Right hindlimb (tissue), 1 donor: ENCODE measurements at places on chromosomes 7 and 10.

DNA sequence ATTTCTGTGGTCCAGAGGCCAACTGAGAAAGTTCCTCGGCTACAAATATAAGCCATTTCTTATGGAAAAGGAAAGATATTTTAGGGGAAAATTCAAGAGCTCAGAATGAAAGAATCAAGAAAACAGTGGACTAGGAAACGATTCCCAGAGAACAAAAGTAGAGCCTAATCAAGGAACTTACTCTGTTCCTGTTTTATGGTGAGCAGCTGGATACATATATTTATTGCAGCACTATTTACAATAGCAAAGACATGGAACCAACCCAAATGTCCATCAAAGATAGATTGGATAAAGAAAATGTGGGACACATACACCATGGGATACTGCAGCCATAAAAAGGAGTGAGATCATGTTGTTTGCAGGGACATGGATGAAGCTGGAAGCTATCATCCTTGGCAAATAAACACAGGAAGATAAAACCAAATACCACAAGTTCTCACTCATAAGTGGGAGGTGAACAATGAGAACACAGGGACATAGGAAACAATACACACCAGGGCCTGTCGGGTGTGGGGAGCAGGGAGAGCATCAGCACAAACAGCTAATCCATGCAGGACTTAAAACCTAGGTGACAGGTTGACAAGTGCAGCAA lies 298.7 kb downstream of the THSD7A start:
- DNase-seq = no peak

DNA sequence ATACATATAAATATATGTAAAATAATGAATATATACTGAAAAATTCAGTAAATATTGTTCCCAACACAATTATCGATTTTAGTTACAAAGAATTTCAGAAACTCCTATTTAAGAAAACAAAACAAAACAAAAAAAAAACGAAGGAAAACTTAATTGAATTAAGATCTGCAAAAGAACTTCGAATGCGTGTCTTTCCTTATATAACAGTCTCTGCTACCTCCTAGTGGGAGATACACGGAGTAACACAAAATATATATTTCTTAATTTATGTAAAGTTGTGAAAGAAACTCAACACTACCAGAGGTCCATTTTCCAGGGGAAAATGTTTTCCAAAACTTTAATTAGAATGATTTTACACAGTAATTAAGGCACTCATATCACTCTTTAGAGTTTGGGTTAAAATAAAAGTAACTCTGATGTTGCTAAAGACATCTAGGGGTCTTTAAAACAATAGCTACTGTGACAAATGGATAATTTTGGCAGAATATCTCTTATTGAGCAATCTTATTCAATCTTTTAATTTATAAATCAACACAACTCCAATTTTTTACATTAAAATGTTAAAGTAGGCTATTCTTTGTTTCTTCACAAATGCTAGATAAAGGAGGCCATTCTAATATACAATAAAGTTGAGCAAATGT lies 41.6 kb downstream of the NEBL start:
- DNase-seq = no peak

- no peak for DNase-seq
Observed at GRCh38 chr7:116698930-116699721, 27.1 kb downstream of the MET start.

DNA sequence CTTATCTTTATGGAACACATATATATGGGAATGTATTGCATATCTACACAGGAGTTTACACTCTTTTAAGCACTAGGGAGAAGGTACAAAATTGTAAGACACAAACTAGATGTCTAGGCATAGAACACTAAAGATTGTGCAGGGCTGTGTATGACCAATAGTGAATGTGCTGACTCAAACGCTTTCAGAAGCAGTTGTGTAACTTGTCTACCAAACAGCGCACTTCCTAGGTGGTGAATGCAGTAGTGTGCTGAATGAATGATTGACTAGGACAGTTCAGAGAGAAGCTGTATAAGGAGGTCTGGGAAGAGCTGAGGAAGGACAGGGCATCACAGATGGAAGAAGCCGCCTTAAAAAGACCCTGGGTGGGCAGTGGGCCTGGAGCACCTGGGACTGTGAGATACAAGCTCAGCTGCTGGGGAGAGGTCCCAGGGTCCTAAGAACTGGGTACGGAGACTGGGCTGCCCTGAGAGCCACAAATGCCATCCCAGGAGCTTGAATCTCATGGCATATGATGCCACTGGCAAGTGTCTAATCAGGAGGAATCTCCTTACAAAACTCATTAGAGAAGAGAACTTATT lies 14.2 kb downstream of the CLRN3 start:
- no peak for DNase-seq

DNA sequence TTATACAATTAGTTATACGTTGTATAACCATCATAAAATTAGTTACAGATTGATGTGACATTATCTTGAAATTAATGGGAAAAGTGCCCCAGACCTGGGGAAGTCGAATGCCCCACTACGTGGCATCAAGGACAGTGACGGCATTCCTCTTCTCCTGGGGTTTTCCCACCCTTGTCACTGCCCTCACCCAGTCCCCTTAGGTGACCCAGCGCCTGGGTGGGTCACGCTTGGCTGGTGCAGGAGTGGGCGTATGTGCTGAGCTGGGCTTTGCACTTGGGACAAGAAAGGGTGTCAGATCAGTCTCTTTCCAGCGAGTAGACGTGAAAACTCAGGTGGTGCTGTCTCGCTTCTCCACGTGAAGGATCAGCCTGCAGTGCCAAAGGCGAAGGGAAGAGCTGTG lies 7.6 kb downstream of the FOXK1 start:
- no peak for DNase-seq

DNA sequence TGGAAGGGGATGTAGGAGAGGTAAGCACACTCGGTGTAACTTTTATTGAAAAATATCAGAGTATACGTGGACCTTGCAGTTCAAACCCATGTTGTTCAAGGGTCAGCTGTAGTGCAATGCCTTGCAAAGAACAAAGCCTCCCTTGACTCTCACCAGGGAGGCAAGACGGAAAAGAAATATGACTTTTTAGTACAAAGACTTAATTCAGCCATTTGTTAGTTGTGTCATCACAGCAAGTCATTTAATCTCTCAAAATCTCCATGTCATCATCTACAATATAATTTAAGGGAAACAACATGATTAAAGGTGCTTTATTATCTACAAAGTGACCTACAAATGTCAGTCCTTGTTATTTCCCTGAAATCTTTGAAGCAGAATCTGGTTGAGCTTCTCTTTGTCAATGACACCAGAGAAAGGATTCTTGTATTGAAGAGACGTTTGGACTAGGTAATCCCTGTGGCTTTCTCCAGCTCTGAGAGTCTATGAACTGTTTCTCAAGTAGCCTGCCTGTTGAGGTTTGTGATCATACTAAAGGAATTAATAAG lies 502.8 kb downstream of the REEP3 start:
- DNase-seq = no peak

- no peak for DNase-seq
Observed at GRCh38 chr10:102435529-102436233, 3.3 kb upstream of the CUEDC2 start.

GRCh38 chr7:149662591-149663095 lies 110.7 kb downstream of the ZNF467 start:
- peak; percentile 70 for DNase-seq

DNA sequence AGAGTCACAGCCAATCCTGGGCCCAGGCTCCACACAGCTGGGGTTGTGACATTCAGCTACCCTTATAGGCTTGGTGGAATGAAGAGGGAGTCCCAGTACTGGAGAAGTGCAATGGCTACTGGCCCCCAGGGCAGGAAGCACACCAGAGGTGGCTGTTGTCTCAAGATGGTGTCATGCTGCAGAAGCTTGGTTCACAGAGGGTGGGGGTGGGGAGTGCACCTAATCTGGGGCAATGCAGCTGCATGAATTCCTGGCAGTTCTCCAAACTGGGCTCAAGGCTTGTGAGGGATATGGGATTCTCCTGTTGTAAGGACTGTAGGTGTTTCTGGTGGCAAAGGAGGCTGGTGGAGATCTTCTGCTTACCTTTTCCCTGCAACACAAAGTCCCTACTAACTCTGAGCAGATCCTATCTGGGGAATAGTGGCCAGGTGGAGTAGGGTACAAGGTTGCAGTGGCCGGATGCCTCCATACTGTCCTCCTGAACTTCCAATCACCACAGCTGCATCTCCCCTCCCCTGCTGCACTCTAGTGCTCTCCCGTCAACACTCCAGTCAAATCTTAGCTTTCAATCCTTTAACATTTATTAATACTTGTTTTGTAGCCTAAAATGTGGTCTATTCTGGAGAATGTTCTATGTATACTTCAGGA lies 27.4 kb upstream of the PLA2G12B start:
- DNase-seq = no peak

- no peak for DNase-seq
Observed at GRCh38 chr10:30553018-30553625, 76.4 kb downstream of the LYZL2 start.

DNA sequence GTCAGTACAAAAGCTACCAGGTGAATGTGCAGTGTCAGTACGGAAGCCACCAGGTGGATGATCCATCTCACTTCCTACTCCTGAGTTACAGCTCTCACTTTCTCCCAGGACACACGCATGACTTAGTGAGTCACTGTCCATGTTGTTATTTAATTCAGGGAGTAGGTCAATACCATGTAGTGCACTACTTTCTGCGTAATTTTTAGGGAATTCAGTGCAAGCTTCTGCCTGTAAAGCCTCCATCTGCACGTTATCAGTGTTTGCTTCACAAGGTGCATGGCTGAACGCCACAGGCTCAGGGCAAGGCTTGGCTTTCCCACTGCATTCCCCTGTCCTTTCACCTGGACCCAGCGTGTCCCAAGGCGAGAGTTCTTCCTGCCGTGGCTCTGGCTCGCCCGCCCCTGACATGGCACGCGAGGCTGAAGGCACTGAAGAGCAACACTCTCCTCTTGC lies 59.5 kb downstream of the LARP4B start:
- no peak for DNase-seq
